ENCODE measurements at places on chromosomes 11 and 22. TPM values are rescaled to one million over a fixed set of nuclear protein-coding genes. Genes with fewer than 3 reads are reported as not detected.
A peak's percentile ranks its signal among the peaks of the same experiment; 100 is the strongest.

- no peak for DNase-seq
Measured at GRCh38 chr22:47084226-47084625, 321.8 kb downstream of the TBC1D22A start.

GRCh38 chr11:33987975-33988580 lies 63.5 kb upstream of the CAPRIN1 start:
- peak; percentile 60 for DNase-seq

DNA sequence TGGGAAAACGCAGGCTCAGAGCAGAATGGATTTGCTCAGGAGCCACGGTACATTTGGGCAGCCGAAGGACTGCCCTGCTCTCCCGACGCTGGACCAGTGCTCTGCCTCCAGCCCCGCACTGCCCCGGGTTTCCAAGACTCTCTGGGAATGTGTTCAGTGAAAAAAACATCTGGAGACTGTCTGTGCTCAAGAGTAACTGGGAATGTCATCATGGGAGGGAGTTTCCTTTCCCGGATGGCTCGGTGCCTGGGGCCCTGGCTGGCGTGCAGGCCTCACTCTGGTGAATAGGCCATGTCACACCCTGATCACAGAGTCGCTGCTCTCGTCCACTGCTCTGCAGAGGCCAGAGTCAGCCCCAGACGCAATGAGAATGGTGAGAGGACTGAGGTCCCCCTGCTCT lies 9.8 kb upstream of the APOL6 start:
- peak; percentile 88 for DNase-seq

- no peak for DNase-seq
Measured at GRCh38 chr11:88709567-88709966, 356.2 kb downstream of the GRM5 start.

- DNase-seq = no peak
Measured at GRCh38 chr11:113567867-113568544, 92.8 kb upstream of the DRD2 start.

- DNase-seq = no peak
Measured at GRCh38 chr11:130560000-130560780, 111.7 kb downstream of the ADAMTS15 start.

GRCh38 chr11:334264-334994 lies 13.8 kb upstream of the IFITM3 start:
- DNase-seq = no peak

- DNase-seq = peak; percentile 5
Measured at GRCh38 chr11:83836883-83837654, 550.9 kb upstream of the CCDC90B start.

DNA sequence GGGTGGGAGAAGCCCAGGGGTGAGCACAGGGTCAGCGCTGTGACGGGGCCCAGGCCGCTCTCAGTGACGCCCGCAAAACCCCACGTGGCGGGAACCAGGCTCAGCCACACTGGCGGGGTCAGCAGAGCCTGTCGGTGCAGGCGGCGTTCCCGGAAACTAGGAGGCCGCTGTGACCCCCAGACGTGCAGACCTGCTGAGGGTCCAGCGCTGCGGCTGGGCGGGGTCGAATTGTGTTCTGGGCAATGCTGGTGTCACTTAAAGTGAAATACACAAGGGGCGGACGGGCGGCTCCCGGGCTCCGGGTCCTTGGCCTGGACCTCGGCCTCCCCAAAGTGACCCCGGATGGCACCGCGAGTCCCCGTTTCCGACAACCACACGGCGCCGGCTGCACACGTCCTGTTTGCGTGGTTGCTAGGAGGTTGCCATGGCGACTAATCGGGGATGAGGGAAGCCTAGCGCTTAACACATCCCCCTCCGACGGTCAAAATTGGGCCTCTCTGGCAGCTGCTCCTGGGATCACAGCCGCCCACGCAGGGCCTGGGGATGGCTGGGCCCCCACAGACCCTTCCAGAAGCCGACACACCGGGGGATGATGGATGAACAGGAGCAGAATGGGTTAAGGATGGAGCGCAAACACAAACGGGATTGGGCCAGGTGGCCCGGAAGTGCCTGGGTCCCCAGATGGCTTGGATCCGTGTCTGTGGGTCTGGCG lies 81.7 kb upstream of the PRR5 start:
- DNase-seq = no peak

DNA sequence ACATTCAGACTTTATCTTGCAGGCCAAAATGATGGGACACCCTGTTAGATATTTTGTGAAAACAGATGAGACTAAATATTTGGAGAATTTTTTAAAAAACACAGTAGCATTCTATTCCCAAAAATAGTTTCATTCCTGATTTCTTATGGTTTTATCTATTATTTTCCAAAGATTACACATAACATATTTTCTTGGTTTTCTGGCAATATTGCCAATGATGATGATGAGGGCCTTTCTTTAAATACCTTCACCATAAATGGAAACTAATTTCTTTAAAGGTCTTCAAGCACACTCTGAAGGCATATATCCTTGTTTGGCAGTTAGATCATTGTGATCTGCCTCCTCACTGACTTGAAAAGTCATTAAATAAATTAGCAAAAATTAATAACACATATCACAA lies 522.3 kb upstream of the LUZP2 start:
- DNase-seq = no peak

DNA sequence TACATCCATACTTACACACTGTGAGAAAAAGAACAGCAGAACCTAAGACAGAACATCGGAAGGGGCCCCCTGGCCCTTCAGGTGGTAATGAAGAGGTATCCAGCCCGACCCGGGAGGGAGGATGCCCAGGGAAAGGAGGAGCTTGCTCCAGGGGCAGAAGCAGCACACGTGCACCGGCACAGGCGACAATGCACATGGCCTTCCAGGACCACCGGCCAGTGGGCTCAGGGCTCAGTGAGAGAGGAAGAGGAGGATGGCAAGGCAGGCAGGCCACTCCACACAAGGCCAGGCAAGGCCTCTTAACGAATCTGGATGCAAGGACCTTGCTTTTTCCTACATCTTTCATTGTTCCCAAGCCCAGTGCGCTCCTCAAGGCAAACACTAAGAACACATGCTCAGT lies 52.6 kb downstream of the MICAL3 start:
- DNase-seq = no peak

DNA sequence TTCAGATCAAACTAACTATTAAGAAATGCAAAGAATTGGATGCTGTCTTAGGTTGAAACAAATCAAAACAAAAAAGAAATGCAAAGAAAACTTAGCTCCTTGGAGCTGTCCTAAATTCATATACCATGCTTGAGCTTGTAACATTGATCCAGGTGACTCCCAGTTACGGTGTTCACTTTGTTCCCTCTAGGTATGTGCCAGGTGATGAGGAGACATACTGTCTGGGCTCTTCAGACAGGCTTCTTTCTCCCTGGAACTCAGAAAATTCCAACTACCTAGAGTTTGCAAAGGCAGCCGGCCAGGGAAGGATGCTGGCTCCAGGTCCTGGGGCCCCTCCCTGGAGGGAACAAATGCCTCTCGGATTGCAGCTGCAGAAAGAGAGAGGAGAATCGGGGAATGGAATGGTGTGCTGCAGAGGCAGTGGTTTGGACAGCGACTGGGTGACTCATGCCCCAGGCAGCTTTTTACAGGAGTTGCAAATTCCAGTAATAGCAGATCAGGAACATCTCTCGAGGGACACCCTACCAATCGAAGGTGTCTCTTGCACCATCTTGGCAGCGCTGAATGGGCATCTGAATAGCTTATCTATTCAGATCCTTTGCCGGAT lies 12.3 kb upstream of the ASPHD2 start:
- peak; percentile 90 for DNase-seq

- DNase-seq = peak; percentile 43
Measured at GRCh38 chr11:75189911-75190310, 39.0 kb downstream of the SLCO2B1 start.

GRCh38 chr22:50269970-50270665 lies at the start of gene MAPK11:
TSS of gene MAPK11 (minus strand) at chr22:50270380. CDS start at chr22:50270292, 88 bp downstream.
- peak; percentile 79 for DNase-seq

- no peak for DNase-seq
Measured at GRCh38 chr22:40021401-40022000, 26.7 kb downstream of the FAM83F start.

- DNase-seq = no peak
Measured at GRCh38 chr11:130299978-130300377, 14.7 kb downstream of the ZBTB44 start.

DNA sequence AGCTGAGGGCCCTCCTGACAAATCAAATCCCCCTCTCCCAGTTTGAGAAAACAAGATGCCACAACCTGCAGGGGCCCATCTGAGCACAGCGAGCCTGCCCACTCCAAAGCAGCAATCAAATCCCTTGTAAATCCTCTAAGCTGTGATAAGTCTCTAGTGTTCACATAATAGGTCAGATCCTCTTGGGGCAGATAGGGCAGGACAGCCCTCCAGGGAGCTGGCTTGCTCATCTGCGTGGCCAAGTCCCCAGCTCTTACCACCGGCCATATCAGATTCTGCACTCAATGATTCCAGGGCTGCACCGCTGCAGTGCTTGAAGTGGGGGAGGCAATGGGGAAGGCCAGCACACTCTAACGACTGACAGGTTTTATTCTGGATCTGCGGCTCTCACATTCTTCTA lies 29.6 kb upstream of the FLI1 start:
- DNase-seq = no peak

DNA sequence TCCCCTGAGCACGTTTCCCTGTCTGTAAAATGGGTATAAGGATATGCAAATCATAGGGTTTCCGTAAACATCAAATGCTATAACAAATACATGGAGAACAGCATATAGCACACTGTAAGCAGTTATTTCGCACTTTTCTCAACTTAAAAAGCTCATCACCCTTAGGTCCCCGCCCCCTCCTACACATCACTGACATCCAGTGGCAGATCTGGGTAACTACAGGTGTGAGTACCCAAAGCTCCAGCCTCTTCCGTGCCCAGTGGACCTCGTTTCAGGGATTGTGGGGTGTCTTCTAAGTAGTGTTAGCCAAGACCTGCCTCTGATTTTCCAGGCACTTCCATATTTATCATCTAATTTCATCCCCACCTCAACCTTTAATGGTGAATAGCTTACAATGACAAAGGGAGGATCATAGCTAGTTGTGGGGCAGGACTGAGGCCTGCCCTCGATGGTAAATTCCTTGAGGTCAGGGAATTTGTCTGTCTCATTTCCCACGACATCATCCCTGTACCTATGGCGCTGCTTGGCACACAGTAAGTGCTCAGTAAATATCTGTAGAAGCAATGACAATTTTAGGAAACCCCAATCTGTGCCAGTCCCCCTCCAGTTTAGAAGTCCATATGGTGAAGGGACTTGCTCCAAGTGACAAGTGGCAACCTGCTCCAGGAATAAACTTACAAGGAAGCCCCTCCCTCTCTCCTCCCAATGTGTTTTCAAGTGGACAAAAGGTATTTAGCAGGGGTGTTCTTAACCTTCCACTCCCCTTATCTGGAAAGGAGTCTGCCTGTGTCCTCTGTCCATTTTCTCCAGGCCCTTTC lies 340.5 kb downstream of the TENM4 start:
- peak; percentile 30 for DNase-seq

GRCh38 chr11:68163691-68164090 lies 42.5 kb upstream of the CHKA start:
- DNase-seq = no peak

DNA sequence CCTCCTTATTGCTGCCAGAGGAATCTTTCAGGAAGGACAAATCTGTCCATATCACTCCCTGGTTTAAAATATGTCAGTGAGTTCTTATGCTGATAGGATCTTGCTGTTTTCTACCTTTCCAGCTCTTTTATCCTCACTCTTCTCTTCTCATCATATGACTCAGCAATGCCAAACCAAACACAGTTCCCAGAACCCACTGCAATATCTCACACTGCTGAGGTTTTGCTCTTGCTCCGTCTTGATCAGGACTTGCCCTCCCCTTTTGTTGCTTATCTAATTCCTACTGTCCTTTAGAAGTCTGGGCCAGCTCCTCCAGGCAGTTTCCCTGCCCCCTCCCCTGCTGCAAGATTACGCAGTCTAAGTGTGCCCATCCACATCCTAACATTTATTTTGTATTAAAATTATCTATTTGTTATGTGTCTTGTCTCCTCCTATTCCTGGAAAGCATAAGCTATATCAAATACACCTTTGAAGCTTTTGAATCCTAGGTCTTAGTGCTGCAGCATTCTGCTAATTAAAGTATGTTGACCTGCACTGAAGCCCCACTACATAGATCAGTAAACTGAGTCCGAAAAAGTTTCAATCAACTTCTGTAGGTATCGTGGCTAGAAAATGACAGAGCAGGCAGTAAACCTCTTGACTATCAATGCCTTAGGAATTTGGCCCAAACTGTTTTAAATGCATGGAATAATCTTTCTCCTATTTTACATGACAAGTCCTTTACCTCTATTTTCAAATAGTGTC lies 119.2 kb upstream of the C11orf87 start:
- no peak for DNase-seq

- no peak for DNase-seq
Measured at GRCh38 chr11:14308114-14308896, 50.7 kb downstream of the RRAS2 start.

- no peak for DNase-seq
Measured at GRCh38 chr11:77959434-77959833, 35.0 kb downstream of the INTS4 start.

DNA sequence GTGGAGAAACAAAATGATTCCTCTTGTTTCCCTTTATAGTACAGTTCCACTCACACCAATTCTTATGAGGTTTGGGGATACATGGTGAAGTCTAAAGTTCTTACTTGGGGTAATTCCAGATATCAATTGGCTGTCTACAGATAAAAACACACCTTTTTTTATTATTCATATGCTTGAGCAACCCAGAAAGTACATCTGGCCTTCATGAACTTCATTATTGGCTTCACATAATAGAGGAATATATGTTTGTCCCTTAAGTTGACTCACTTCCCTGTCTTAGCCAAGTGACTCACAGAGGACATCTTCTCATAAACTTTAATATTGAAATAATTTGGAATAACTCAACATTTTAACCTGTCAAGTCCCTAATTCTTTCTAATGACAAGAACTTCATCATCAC lies 36.3 kb upstream of the SOX6 start:
- no peak for DNase-seq

- peak; percentile 96 for DNase-seq
Measured at GRCh38 chr22:26585104-26585790, 4.7 kb downstream of the TPST2 start.

- no peak for DNase-seq
Measured at GRCh38 chr22:19843107-19843856, 11.4 kb downstream of the GNB1L start.

- DNase-seq = peak; percentile 92
Measured at GRCh38 chr11:2699531-2700414, at the start of gene KCNQ1OT1. TSS of gene KCNQ1OT1 (minus strand) at chr11:2699994.

Gene GUCY1A2
- 3.2 TPM for total RNA-seq

Gene KCNJ4
- total RNA-seq = not detected

Gene PKNOX2
- total RNA-seq = 0.94 TPM

Gene MOGAT2
- not detected for total RNA-seq

Gene RHOD
- 85.6 TPM for total RNA-seq

Gene RIMBP3C
- 0.49 TPM for total RNA-seq

Gene C11orf42
- not detected for total RNA-seq

Gene NTM
- total RNA-seq = 2.0 TPM

Gene USP2
- total RNA-seq = 2.1 TPM

Gene PLAAT5
- total RNA-seq = not detected

Gene MIOX
- 0.35 TPM for total RNA-seq

Gene FAM227A
- total RNA-seq = not detected

Gene MYOD1
- not detected for total RNA-seq

Gene PYGM
- total RNA-seq = not detected

Gene MSANTD4
- total RNA-seq = 14.9 TPM

All from MG63 (cell line).